ENCODE measurements at places on chromosomes 1 and 21.

DNA sequence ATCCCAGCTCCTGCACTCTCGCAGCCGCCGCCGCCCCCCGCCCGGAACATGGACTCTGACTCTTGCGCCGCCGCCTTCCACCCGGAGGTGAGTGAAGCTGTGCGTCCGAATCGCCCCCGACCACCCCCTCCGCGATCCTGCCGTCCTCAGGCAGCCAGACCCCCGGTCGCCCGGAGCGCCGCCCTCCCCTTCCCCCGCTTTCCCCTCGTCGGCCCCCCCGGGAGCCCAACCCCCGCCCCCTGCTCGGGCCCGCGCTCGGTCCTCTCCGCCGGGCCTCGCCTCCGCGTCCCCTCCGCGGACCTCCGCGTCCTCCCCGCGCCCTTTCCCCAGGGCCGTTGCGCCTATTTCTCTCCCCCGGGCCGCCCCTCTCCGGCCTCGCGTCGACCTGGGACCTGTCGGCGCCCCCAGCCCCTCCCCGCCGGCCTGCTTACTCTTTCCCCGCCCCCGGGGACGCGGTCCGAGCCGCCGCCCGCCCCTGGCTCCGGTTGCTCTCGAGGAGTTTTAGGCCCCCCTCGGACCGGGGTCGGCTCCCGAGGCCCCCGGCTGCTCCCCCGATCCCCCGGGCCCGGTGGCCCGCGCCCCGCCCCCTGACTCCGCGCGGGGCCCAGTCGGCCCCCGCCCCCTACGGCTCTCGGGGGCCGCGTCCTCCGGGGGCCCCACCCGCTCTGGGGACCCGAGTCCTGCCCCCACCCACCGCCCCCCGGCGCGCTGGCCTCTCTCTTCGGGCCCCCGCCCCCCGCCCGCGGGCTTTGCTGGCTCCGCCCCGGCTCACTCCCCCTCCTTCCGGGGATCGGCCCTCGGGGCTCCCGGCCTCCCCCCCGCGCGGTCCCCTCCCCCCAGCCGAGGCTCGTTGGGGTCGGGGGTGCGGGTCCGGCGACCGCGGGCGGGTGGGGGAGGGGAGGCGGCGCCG lies 743 bp downstream of the PHF13 start:
- DNase-seq: peak; percentile 67

GRCh38 chr1:152495066-152495675 lies 15.4 kb upstream of the LCE5A start:
- DNase-seq: peak; percentile 70

GRCh38 chr1:14350197-14350596 lies 248.3 kb upstream of the KAZN start:
- DNase-seq: no peak

DNA sequence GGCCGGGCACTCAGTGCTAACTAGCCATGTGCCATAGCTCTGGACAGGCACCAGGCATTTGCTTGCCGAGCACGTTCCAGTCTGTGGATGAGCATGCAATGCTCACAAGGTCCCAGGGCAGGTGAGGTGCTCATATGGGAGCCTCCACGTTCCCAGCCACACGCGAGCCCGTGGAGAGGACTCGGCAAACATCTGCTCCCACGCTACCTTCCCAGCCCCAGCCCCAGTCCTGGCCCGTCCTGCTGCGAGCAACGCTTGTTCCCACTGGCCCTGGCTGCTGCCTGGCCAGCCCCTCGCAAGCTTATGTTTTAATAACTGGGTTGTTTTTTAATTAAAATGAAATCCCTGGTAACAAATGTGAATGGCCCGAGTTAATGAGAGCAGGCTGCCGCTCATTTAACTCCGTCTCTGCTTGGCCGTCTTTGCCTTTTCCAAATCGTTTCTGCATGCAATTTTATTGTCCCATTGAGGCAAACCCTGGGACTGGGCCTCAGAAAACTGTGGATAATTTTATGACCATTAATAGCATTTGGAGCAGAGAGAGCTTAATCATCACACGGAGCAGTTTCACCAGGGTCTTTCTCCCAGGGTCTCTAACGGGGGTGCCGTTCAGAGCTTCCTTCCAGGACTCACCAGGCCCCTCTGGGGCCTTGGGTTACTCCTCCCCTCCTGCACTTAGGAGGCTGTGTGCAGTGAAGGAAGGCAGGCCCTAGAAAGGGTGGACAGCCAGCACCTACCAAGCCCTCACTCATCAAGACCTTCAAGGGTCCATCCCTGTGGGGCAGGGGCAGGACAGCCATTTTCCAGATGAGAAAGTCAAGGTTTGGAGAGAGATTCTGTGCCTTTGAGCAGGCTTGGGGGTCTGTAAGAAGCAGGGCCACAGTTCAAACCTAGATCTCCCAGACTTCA lies 136.8 kb downstream of the GLIS1 start:
- no peak for DNase-seq

- DNase-seq: no peak
These were observed 10.1 kb downstream of the KDM1A start for GRCh38 chr1:23029337-23029736.

DNA sequence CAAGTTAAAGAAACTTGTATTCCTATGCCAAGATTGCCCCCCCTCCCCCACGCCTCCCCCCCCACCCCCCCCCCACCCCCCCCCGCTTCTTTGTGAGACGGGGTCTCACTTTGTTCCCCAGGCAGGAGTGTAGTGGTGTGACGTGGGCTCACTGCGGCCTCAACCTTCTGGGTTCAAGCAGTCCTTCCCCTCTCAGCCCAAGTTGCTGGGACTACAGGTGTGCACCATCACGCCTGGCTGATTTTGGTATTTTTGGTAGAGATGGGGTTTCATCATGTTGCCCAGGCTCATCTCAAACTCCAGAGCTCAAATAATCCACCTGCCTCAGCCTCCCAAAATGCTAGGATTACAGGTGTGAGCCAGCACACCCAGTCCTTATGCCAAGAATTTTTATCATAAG lies 136.6 kb downstream of the POU2F1 start:
- no peak for DNase-seq

- DNase-seq: no peak
These were observed 200.0 kb downstream of the GABPA start for GRCh38 chr21:25934771-25935224.

Data from WERI-Rb-1 (cell line).